Calu3 (cell line): ENCODE measurements at places on chromosomes 1 and 21. TPM values are rescaled to one million over a fixed set of nuclear protein-coding genes. Genes with fewer than 3 reads are reported as not detected.

DNA sequence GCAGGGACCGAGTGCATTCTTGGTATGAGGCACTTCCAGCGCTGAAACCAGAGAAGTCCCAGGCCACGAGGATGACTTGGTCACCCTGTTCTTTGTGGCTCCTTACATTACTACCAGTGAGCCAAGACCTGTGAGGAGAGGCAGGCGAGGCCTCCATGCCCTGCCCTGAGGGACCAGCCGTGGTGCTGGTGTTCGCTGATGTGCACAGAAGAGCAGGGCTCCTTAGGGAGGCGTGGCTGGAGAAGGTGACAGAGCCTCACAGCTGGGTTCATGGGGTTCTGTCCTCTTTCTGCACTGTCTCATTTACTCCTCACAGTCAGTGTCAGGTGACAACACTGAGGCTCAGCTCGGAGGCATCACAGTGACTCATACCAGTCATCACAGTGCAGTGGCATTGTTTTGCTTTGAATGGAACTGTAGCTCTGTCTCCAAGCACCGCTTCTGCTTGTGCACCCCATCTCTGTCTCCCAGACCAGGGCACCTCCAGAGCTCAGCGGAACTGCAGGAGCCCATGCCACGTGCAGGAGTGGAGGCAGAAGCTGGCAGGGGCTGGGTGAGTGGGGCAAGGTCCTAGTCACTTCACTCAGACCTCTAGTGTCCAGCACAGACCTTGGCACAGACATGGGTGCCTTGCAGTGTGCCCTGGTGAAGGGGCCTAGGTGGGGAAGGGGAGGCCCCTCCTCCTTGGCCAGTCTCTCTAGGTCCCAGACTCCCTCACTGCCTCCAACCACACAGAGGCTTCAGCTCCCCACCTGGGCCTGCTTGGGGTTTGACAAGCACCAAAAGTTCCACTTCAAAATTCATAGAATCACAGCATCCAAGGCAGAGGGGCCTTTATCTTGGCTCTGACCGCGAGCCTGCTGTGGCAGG, 310.9 kb downstream of the MATN1 start:
- no peak overlapping the region for H3K4me3 ChIP-seq
- H3K27me3 ChIP-seq: peaks cover 100% of the 10 kb centered on the region
- no peaks in the 10 kb centered on the region for H3K4me1 ChIP-seq

DNA sequence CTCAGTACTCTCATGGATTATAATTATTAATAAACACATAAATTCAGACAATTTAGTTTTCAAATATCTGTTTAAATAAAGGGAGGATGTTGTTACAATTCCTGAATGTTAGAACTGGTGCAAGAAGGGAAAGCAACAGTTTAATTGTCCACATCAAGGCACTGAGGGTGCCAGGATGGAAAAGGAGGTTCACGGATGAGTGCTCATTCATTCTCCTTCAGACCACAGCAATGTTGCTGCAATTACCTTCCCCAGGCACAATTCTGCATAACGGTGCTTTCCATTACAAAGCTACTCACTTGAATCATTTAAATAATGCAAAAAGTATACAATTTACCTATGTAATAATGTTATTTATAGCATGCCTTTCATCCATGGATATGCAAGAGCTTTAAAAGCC, 52.3 kb upstream of the COG2 start:
- no peak overlapping the region for H3K4me3 ChIP-seq
- peaks cover 44% of the 10 kb centered on the region for H3K4me1 ChIP-seq
- no peaks in the 10 kb centered on the region for H3K36me3 ChIP-seq
- no peak for DNase-seq
- no peak overlapping the region for H3K27ac ChIP-seq
- H3K27me3 ChIP-seq: no peaks in the 10 kb centered on the region

GRCh38 chr1:101408212-101409042, 171.6 kb downstream of the S1PR1 start:
- H3K36me3 ChIP-seq: no peaks in the 10 kb centered on the region
- H3K4me3 ChIP-seq: no peak overlapping the region
- H3K27me3 ChIP-seq: peaks cover 14% of the 10 kb centered on the region
- no peak for DNase-seq

- no peaks in the 10 kb centered on the region for H3K36me3 ChIP-seq
- DNase-seq: no peak
Observed at GRCh38 chr21:31957631-31958030, 84.8 kb downstream of the HUNK start.

DNA sequence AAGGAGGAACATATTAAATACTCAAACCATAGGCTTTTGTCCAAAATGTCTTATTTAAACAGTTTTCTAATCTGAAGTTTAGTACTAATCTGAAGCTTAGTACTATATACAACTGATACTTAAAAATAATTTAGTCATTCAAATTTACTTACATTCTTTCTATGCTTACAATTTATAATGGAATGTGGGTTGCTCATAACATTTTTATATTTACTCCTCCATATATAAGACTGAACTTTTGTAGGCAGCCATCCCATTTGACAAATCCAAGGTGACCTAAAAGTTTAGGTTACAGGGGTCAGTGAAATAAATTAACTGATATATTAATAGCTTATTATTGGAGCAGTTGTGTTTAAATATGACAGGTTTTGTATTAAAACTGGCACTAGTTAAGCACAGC, 570.6 kb downstream of the DPYD start:
- H3K4me1 ChIP-seq: peaks cover 10% of the 10 kb centered on the region
- no peak overlapping the region for H3K27ac ChIP-seq
- no peaks in the 10 kb centered on the region for H3K36me3 ChIP-seq
- DNase-seq: no peak
- H3K27me3 ChIP-seq: no peaks in the 10 kb centered on the region

GRCh38 chr21:21624674-21625073, 626.5 kb downstream of the NCAM2 start:
- DNase-seq: no peak
- no peaks in the 10 kb centered on the region for H3K36me3 ChIP-seq
- H3K4me3 ChIP-seq: no peak overlapping the region
- H3K4me1 ChIP-seq: no peaks in the 10 kb centered on the region
- no peaks in the 10 kb centered on the region for H3K27me3 ChIP-seq

- H3K27ac ChIP-seq: no peak overlapping the region
- no peak overlapping the region for H3K4me3 ChIP-seq
- H3K27me3 ChIP-seq: no peaks in the 10 kb centered on the region
- H3K36me3 ChIP-seq: peaks cover 4% of the 10 kb centered on the region
Observed at GRCh38 chr21:41667136-41667535, 99.7 kb downstream of the RIPK4 start.

GRCh38 chr1:162996261-162996660, 72.9 kb upstream of the RGS4 start:
- H3K27me3 ChIP-seq: no peaks in the 10 kb centered on the region
- H3K4me3 ChIP-seq: no peak overlapping the region
- DNase-seq: no peak
- H3K27ac ChIP-seq: no peak overlapping the region
- no peaks in the 10 kb centered on the region for H3K36me3 ChIP-seq
- no peaks in the 10 kb centered on the region for H3K4me1 ChIP-seq

- no peaks in the 10 kb centered on the region for H3K4me1 ChIP-seq
- no peaks in the 10 kb centered on the region for H3K27me3 ChIP-seq
- no peak overlapping the region for H3K27ac ChIP-seq
- H3K4me3 ChIP-seq: no peak overlapping the region
Observed at GRCh38 chr1:17412093-17412870, 27.2 kb downstream of the RCC2 start.

DNA sequence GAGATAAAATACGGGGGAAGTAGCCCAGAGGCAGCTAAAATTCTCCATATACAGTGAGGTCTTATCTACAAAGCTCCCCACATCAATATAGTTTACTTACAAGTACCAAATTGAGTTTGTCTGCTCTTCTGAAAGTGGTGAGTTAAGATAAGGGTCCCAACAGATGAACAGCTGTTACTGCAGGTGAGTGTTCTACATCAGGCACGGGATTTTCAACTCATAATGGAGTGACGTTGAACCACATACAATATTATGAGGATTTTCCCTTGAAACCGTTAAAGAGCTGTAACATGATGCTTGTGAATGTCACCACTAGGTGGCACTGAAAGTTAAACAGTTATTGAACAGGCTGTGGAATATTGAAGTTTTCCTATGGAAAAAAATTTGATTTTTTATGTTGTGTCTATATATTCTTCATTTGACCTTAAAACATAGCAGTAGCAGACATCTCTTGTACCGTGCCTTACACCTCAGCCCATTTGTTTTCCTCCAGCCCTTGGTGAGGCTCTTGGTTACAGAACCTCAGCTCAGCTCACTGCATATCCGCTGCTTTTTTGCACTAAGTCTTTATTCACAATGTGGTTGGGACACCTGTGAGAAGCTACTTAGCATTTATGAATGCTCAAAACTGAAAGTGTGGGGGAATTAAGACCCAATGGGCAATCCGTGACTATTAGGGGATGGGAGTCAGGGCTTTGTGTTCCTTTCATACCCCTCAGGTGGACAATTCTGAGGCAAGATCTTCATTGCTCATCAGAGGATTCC, 23.2 kb downstream of the CD1D start:
- H3K27me3 ChIP-seq: peaks cover 17% of the 10 kb centered on the region
- H3K4me3 ChIP-seq: no peak overlapping the region
- no peak overlapping the region for H3K27ac ChIP-seq

DNA sequence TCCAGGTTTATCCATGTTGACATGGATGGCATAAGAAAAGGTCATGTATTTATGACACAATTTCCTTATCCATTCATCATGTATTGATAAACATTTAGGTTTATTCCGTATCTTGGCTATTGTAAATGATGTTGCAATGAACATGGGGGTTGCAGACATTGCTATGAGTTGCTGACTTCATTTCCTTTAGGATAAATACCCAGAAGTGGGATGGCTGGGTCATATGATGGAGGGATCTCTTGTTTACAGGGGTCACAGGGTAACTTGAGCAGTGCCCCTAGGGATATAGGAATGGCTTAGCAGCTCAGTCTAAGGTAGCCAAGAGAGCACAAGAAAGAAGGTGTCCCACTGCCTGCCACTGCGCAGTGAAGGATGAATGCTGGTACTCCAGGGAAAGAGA, 229.6 kb upstream of the COA6 start:
- H3K27me3 ChIP-seq: peaks cover 35% of the 10 kb centered on the region
- no peak for DNase-seq
- H3K4me3 ChIP-seq: no peak overlapping the region

DNA sequence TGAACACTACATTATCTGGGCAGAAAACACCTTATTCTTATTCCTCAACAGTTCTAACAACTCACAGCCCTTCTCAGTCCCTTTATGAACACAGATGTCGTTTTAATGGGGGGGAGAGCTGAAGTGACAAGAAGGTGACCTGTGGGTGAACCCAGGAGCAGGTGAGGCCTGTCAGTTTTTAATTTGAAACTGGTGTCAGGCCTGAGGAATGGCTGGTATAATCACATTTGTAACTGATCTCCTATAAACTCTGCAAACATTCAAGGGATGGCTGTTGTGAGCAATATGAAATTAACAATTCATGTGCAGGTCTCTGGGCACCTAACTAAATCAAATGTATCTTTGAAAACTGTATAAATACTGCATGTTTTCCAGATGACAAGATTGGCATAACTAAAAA, 362.1 kb upstream of the NR5A2 start:
- no peak overlapping the region for H3K27ac ChIP-seq
- DNase-seq: no peak
- no peaks in the 10 kb centered on the region for H3K27me3 ChIP-seq
- peaks cover 16% of the 10 kb centered on the region for H3K4me1 ChIP-seq
- no peaks in the 10 kb centered on the region for H3K36me3 ChIP-seq

DNA sequence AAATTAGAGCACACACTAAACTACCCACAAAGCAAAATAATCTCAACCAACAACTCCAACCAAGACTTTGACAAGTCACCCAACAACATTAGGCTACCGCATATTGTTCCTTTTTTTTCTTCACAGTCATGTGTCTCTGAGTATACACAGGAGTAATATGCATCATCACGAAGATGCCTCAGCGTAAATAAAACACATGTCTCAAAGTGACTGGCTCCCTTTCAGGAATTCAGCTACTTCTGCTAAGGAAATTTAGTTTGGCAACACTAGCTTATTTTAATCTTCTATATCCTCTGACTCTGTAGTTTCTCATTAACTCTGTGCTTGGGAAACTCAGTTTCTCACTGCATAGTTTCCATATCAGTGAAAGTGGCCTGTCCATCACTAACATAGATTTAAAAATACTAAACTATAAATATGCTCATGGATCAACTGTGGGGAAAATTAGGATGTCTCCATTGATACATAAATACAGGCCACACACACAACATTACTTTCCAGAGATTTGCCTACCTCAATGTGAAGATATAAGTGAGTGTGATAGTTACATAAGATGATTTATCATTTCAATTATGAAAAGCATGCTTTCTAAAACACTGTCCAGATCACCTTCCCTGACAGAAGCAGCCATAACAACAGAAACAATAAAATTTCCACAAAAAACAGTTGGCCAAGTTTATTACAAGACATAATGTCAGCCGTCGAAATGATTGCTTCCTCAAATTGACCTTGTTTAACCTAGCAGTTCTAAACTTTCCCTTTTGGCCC, 113.2 kb downstream of the PTGER3 start:
- H3K4me3 ChIP-seq: no peak overlapping the region
- no peak for DNase-seq
- H3K4me1 ChIP-seq: no peaks in the 10 kb centered on the region
- H3K27me3 ChIP-seq: no peaks in the 10 kb centered on the region
- H3K27ac ChIP-seq: no peak overlapping the region

DNA sequence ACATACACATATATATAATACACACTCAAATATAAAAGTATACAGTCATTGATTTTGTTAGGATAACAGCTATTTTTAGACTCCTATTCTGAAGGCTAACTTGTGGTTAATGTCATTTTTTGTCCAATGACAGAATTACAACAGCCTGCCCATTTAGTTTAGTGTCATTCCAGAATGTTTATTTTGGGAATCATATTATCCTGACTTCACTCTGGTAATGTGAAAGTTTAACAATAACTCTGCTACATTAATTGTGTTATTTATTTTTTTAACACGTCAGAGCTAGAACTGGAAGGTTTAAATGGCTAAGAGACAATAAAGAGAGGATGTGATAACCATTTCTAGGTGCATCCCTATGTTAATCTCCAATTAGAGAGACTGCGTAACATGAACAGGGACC, 648.1 kb downstream of the USP25 start:
- no peak overlapping the region for H3K27ac ChIP-seq

ELAPOR1 gene
- 0.45 TPM in 1 of 2 replicates, not detected in the other for total RNA-seq

CENPF gene
- total RNA-seq: 118 and 144 TPM in 2 replicates

PRR9 gene
- total RNA-seq: not detected in 2 replicates

ROR1 gene
- 24.5 and 33.8 TPM in 2 replicates for total RNA-seq

TSSK3 gene
- total RNA-seq: 1.8 and 5.1 TPM in 2 replicates
